ENCODE measurements at places on chromosomes 12 and 14.

DNA sequence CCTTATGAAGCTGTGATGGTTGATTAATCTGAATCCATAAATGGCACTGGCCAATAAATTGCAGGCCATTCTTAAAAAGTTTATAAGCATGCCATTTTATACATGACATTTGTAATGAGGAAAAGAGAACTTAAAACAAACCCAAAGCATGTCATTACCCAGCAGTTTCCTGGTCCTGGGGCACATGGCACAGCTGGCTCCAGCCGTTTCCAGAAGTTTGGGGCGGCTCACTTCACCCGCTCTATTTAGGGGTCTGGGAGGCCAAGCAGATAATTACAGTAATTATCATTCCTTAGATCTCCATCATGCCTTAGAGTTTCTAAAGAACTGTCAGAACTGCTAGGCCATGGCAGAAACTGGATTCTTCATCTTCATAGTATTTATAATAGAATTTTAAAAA, 6.4 kb downstream of the ADGRD1 start:
- no peak for DNase-seq

DNA sequence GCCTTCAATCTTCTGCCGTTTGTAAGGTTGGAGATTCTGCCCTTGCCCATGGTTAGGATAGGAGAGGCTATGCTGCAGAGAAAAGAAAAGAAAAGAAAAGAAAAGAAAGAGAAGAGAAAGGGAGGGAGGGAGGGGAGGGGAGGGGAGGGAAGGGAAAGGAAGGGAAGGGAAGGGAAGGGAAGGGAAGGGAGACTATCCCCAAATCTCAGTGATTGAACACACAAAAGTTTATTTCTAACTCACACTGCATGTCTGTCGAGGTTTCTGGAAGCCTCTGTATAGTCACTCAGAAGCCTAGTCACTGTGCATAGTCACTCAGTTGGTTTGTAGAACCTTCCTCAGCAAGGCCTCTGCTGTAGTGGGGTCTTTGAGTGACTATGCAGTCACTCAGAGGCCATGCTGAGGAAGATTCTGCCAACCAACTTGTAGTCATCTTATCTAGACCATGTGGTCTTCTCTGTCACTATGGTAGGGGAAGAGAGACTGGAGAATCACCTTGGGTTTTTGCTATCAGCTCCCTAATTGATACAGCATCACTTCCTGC, 52.3 kb upstream of the ABCC9 start:
- DNase-seq, result no peak

- DNase-seq, result no peak
These were observed 2.9 kb upstream of the PPFIBP1 start for GRCh38 chr12:27521066-27521465.

- DNase-seq, result peak; percentile 82
These were observed 89.8 kb upstream of the SFSWAP start for GRCh38 chr12:131620946-131621681.

DNA sequence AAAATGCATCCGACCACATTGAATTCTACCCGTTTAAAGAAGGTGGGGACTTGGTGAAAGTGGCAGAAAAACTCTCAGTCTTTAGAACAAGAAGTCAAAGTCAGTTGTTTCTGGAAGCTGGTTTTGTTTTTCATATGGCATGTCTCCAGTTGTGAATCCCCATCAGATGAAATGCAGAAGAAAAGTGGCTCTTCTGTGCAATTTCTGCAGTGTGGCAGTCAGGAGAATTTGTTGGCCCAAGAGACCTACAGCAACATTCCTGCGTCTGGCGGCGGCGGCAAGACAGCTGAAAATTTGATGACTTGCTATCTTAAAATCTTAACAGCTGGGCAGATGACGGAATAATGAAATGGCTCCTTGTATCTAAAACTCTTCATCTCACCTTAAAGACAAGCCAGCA, 201.5 kb downstream of the FOXN3 start:
- no peak for DNase-seq

- DNase-seq, result peak; percentile 31
These were observed 20.3 kb downstream of the RHOF start for GRCh38 chr12:121773011-121773777.

DNA sequence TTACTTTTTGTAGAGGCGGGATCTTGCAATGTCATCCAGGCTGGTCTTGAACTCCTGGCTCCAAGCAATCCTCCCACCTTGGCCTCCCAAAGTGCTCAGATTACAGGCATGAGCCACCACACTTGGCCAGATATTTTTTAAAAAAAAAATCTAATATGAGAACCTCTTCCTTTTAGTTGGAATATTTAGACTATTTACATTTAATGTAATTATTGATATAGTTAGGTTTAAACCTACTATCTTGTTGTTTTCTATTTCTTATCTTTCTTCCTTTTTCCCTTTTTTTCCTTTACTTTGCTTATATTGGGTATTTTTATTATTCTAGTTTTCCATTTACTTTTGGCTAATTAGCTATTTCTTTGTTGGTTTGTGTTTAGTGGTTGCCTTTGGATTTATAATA, 185.8 kb downstream of the SLC41A2 start:
- DNase-seq, result no peak

DNA sequence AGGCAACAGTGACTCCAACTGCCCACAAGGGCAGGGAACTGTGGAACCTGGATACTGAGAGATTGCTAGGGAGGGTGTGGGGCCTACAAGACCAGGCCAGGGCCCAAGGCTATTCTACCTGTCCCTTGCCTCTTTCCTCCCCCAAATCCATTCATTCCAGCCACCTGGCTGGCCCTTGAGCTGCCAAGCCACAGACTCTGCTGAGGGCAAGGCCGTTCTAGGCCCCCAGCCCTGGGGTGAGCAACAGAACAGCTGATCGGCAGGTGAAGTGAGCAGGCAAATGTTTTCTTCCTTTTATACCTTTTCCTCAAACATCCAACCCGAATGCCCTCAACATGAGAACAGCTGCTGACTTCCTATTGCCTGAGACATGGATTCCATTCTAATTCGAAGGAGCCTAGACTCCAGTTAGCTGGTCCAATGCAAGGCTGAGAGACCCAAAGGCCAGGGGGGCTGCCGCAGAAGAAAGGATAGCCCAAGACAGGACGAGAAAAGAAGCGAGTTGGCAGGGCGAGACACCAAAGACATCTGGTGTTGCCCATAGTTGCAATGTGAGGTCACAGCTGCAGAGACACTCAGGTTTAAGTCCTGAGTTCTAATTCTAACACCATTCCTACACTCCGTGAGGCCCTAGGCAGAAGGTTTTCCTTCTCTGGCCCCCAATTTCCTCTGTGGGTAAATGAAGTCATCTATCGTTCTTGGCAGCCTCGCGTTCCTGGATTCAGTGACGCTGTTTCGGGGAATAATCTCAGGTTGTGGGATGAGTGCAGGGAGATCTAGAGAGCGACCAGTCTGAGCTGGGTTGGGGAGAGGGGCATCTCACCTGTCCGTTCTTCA, 1.7 kb downstream of the C1QL4 start:
- no peak for DNase-seq

GRCh38 chr14:50006141-50006540, 110.2 kb downstream of the VCPKMT start:
- no peak for DNase-seq

- DNase-seq, result peak; percentile 4
These were observed 48.8 kb downstream of the SLC38A1 start for GRCh38 chr12:46219877-46220655.

- no peak for DNase-seq
These were observed 54.0 kb downstream of the CPSF2 start for GRCh38 chr14:92175811-92176210.

- DNase-seq, result no peak
These were observed 5.6 kb upstream of the ADGRD1 start for GRCh38 chr12:130948136-130948535.

- no peak for DNase-seq
These were observed 87.7 kb downstream of the C12orf75 start for GRCh38 chr12:105418229-105418628.

DNA sequence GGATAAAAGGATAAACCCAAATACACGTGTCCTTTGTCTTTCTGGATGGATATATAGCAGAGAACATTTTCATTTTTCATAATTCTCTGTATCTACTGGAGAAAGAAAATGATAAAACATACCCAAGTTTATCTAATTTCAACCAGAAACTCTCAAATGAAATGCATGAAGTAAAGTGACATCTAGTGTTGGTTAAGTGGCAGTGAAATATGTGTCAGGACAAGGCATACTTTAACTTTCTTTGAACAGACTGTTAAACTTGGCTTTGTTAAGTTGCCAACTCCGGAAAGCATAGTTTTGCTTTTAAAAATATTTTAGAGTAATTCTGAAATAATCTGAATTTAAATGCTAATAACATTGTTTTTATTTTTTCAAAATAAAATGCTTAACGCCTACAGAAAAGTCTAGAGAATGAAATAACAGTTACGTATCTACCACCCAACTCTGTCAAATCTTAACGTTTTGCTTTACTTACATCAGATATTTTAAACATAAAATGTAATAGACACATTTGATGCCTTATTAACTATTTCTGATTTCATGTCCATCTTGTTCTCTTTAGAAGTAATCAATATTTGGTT, 25.2 kb upstream of the NTN4 start:
- no peak for DNase-seq

DNA sequence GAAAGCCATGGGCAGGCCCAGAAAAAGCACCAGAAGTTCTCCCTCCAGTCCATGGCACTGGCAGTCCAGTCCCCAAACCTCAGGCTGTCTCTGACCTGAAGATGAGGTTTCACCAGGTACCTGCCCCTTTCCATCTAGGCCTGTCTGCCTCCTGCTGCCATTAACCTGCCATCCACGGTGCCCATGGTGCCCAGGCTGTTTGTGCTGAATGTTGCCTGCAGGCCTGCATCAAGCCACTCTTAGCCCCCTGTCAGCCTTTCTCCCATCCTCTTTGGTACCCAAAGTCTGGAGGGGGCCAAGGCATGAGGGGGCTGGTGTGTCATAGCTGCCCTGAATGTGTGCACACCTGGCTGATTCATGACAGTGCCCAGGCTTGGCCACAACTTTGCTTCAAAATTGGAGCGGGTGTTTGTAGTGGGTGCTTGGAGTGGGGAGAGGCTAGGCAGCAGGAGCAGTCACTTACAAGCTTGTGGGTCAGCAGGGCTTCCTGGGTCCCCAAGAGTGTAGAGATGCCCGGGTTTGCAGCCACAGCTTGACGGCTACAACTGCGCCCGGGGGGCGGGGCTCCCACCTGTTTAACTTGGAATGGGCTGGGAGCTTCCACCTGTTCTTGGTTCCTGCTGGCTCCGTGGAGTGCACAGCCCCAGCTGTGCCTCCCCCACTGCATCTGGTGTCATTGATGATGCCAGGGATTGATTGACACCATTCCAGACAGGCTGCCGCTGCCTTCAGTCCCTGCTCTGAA, 88.5 kb downstream of the GPHN start:
- no peak for DNase-seq

DNA sequence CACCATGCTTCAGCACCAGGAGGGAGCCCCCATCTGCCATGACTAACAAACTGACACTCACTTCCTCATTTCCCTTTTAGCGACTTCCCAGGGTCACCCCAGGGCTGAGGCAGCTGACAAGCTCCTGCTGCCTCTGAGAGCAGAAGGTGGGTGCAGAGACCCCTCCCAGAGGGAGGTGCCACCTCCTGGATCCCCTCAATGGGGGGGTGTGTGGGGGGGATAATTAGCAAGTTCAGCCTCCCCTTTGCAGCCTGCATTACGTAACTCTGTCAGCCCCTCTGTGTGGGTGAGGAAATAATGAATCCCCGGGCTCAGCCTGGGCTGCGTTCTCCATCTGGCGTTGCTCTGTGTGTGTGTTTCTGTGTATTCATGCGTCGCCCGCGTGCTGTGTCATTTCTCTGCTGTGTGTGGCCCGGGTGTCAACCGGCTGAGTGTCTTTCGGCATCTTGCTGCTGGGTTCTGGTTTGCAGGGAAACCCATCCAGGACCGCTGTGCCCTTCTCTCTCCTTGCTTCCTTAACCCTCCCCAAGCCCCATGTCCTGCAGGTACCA, 28.0 kb downstream of the NOS1 start:
- no peak for DNase-seq

GRCh38 chr12:68036642-68037041, 47.4 kb downstream of the IFNG-AS1 start:
- no peak for DNase-seq

GRCh38 chr14:97788364-97788763, 991.2 kb downstream of the VRK1 start:
- DNase-seq, result no peak

- no peak for DNase-seq
These were observed 1.7 kb upstream of the SLC25A29 start for GRCh38 chr14:100307766-100308426.

DNA sequence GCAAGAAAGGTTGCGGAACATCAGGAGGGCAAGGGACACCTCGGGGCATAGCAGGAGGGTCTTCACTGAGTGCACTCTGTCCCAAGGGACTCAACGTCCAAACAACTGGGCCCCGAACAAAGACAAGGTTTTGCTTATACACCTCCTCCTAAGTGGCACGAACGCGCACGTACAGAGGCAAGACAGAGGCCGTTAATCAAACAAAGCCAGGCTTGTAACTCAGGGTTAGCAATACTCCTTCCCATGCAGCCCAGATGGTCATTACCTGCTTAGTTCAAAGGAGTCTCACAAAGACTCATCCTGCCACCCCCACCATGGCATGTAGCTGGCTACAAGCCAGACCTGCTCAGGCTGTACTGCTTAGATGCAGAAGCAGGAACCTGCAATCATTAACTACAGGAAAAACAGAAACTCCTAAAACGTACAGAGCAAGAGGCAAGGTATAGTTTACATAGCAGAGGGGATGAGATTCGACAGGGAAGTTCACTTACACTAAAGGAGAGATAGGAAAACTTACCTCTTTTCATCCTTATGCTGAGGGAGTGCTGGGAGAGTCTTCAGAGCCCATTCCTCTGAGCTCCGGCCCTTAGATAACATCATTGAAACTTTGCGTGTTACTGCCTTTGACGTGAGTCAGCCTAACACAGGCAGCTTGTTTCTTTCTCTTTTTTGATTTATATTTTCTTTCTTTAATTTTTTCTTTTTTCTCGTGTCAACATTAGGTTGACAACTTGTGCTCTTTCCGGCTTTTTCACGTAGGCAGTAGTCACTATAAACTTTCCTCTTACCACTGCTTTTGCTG, 1319.1 kb downstream of the TMEM121 start:
- no peak for DNase-seq

DNA sequence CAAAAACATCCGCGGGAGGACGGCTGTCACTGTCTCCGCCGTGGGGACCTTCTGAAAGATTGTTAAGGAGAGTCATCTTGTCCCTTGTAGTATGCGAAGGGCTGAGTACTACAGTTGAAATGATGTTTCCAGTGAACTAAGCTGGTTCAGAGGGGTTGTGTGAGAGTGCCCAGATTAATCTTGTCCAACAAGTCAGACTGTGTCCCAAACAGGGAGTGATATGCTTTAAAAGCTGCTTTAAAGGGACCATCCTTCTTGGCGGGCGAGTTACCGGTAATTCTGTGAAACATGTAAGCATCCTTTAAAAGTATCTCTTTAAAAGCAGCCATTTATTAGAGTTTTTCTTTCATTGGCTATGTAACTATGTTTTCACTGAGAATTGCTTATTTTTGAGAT, 1.1 kb downstream of the WDR20 start:
- DNase-seq, result no peak
